ENCODE measurements at places on chromosomes 7 and 10.

DNA sequence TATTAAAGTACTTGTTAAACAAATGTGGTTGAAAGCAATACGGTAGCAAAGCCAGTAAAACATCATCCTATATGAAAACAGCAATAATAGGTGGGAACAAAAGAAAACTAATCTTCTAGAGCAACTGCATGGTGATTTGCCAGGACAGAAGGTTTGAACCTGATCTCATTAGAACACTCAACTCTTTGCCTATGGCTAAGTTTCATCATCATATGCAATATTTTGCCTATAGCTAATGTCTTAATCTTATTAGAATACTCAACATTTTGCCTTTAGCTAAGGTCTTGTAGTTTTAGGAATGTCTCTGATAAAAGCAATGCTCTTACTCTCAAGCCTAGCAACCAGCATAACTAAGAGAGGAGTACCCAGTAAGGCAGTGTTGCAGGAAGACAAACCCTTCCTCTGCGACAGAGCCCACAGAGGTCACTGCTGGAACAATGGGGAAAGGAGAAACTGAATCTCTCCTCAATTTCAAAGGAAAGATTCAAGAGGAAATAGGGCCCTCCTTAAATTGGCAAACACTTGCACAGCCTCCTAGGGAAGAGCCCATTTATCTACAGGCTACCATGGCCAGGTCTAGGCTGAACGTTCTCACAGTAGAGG, 38.3 kb downstream of the CADPS2 start:
- no peak for DNase-seq

- no peak for DNase-seq
Observed at GRCh38 chr7:27094304-27095049, 1.3 kb downstream of the HOXA1 start.

DNA sequence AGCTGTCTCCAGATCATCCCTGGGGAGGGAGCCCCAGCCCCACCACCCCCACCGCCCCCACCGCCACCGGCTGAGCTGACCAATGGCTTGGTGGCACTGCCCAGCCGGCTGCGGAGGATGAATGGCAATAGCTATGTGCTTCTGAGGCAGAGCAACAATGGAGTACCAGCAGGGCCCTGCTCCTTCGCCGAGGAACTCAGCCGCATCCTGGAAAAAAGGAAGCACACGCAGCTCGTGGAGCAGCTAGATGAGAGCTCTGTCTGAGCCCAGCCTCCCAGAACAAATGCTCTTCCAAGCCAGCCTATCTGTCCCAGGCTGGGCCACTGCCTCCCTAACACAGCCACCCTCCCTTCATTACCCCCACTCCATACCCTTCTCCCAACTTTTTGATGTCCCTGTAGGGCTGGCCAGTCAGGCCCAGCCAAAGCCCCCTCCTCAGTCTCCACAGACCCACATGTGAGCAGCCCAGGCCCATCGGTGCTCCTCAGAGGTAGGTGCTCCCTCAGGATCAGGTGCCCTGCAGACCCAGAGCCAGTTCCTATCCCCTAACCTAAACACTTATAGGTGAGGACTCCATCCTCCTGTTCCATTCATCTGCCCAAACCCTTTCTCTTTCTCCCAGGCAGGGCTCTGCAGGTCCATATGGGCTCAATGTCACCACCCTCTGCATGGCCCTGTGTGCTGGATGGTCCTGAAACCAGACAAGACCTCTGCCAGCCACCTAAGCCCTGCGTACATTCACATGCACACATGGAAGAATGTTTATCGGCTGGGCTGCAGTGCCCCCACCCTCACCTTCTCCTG, 3.2 kb downstream of the MRPL43 start:
- DNase-seq = no peak

GRCh38 chr10:128053356-128053755, 72.9 kb downstream of the MKI67 start:
- DNase-seq = no peak

GRCh38 chr10:91493313-91493712, 83.2 kb downstream of the HECTD2 start:
- DNase-seq = no peak

- DNase-seq = no peak
Observed at GRCh38 chr7:19239951-19240350, 94.7 kb upstream of the FERD3L start.

- no peak for DNase-seq
Observed at GRCh38 chr7:72805526-72806494, 22.2 kb downstream of the TYW1B start.

GRCh38 chr10:33967606-33968120, 633.2 kb upstream of the NRP1 start:
- no peak for DNase-seq

- DNase-seq = no peak
Observed at GRCh38 chr10:68752711-68753350, 31.8 kb downstream of the CCAR1 start.

- no peak for DNase-seq
Observed at GRCh38 chr7:84714765-84715164, 472.1 kb downstream of the SEMA3D start.

GRCh38 chr7:11690395-11690794, 141.6 kb downstream of the THSD7A start:
- no peak for DNase-seq

DNA sequence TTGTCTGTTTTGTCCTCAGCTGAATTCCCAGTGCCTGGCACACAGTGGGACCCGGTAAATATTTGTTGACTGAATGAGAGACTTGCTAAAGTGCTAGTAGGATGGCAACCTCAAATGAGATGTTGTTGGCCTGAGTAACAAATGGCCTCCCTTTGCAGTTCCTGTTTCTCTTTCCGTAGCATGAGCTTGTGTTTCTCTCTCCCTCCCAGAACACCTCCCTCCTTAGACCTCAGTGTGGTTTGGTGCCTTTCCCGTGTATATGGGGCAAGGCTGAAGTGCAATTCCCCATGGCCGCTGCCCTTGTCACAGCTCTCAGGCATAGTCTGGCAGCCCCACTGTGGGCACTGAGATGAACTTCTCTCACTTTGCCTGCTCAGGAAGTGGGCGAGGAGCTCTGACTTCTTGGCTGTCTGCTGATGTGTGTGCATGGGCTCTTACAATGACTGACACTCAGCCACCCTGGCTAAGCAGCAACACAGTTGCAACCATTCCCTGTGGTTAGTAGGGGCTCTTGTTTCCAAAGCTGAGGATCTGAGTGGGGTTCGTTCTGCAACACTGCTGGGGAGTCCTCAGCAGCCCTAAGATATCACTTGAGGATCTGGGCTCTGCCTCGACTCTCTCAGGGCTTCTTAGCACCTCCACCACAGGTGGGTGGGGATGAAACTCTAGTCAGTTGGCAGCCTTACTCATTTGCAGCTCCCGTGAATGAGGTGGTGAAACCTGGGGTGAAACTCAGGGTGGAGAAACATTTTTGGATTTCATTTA, 136.1 kb downstream of the ICA1 start:
- no peak for DNase-seq

- DNase-seq = no peak
Observed at GRCh38 chr7:65002972-65003585, 3.4 kb downstream of the ERV3-1 start.

- DNase-seq = no peak
Observed at GRCh38 chr10:95341716-95342130, 50.9 kb upstream of the PDLIM1 start.

- DNase-seq = no peak
Observed at GRCh38 chr10:1033601-1034000, 7.9 kb upstream of the IDI2 start.

- DNase-seq = no peak
Observed at GRCh38 chr10:122343135-122343800, 31.2 kb upstream of the PLEKHA1 start.

DNA sequence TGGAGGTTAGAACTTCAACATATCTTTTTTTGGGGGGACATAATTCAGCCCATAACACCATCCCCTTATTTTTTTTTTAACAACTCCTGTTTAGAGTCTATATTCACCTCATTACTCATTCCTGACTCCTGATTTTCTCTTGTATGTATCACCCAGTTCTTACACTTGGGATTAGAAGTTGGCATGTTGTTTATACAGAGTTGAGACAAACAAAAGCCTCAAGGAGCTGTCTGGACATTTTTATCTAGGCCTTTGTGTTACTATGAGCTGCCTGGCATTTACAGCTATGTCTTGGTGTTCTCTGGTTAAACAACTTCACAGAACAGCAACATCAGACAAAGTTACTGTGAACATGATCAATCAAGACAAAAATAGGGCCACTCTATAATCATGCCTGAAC, 517.5 kb downstream of the KIF20B start:
- DNase-seq = no peak

DNA sequence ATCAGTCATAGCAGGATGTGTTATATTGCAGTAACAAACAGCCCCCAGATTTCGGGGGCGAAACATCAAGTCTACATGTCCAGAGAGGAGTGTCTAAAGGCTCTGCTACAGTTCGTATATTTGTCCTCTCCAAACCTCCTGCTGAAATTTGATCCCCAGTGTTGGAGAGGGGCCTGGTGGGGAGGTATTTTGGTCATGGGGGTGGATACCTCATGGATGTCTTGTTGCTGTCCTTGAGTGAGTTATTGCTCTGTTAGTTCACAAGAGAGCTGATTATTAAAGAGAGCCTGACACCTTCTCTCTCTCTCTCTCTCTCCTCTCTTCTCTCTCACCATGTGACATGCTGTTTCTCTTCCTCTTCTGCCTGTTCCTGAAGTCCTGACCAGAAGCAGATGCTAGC, 343.7 kb downstream of the TCERG1L start:
- DNase-seq = no peak

Measured in C1 segment of cervical spinal cord (tissue), 14 donors.